CD4-positive, alpha-beta T cell (primary cell): ENCODE measurements at places on chromosomes 4 and X. TPM values are rescaled to one million over a fixed set of nuclear protein-coding genes. Genes with fewer than 3 reads are reported as not detected.
A peak's percentile ranks its signal among the peaks of the same experiment; 100 is the strongest.

DNA sequence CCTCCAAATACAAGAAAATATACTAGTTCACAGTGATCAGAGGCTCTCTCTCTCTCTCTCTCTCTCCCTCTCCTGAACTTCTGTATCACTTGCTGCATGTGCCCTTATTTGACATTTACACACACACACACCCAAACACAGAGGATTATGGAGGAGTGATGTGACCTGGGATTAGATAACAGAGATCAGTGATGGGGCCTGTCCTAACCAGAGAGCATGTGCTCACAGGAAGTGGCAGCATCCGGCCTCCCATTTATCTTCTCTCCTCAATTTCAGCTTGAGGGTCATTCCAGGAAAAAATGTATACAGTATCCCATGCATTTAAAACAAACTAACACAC is 143.0 kb downstream of the TSPAN5 start:
- DNase-seq, result no peak
- H3K27ac ChIP-seq, result no peak overlapping the region
- no peaks in the 10 kb centered on the region for H3K27me3 ChIP-seq

Gene FABP2
- total RNA-seq, result not detected

DNA sequence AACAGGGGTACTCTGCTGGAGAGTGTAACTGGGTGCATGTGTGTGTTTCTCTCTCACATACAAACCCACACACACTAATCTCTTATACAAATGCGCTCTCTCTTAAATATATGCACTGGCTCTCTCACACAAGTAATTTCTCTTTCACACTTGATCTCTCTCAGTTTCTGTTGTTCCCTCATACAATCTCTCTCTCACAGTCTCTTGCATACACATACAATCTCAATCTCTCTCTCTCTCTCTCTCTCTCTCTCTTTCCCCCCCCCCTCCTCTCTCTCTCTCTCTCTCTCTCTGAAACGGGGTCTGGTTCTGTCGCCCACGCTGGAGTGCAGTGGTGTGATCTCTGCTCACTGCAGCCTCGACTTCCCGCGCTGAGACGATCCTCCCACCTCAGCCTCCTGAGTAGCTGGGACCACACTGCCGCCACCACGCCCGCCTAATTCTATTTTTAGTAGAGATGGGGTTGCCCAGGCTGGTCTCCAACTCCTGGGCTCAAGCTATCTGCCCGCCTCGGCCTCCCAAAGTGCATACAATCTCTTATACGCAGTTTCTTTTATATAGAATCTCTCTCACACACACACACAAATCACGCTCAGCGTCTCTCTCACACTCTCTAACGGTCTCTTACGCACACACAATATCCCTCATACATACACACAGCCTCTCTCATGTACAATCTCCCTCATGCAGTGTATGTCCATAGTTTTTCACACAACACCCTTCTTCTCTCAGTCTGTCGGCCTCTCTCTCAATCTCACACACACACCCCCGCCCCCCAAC is 518 bp upstream of the FAM241A start:
- DNase-seq, result no peak
- no peaks in the 10 kb centered on the region for H3K36me3 ChIP-seq
- peaks cover 6% of the 10 kb centered on the region for H3K4me1 ChIP-seq
- no peak overlapping the region for H3K27ac ChIP-seq
- H3K4me3 ChIP-seq, result peak overlapping the region; percentile 70

DNA sequence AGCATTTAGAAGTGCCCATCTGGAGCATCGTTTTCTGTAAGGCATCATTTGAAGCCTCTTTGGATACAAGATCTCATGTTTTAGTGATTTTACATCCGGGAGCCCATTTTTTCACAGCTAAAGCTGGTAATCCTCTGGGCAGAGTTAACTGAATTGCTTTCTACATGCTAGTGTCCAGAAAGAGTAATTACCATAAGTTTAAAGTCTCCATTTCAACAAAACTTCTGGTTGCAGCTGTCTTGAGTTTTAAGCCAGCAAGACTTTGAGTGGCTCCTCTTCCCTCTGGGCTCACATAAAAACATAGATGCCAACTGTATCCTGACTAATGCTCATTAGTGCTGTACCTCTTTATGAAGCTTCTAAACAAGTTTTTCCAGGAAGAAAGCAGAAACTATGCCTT is 65.4 kb downstream of the GPRIN3 start:
- H3K27ac ChIP-seq, result no peak overlapping the region
- peaks cover 8% of the 10 kb centered on the region for H3K36me3 ChIP-seq
- no peak for DNase-seq
- H3K27me3 ChIP-seq, result no peaks in the 10 kb centered on the region
- no peak overlapping the region for H3K4me3 ChIP-seq
- peaks cover 17% of the 10 kb centered on the region for H3K4me1 ChIP-seq

DNA sequence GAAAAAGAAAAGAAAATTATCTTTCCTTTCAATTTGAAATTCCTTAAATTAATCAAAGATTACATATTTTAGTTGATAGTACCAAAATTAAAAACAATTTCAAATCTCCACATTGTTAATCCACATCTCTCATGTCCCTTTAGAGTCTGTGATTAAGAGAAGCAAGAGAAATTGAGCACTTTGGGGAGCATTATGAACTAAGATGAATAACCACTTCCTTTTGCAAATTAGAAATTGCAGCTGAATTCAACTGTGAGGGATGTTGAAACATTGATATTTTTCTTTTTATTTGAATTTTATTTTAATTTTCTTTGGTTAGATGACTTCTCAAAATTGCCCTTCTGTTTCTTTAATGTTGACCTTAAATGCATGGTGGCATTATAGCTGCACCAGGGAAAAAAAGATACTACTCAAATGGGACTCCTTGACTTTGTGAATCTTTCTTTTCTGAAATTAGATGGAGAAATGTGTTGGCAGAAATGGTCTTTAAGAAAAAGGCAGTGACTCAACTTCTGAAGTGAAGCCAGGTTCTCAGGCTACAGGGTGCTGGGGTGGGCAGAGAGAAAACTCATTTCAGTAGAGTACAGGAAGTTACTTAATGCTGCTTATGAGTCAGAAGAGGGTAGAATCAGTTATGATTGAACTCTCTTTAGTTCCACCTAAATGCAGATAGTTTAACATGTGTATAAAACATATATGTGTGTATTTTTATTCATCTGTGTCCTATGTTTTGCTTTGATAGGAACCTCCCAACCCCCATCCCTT is 92.0 kb upstream of the TNIP3 start:
- H3K36me3 ChIP-seq, result no peaks in the 10 kb centered on the region
- peak; percentile 22 for DNase-seq
- no peak overlapping the region for H3K4me3 ChIP-seq

- H3K27ac ChIP-seq, result no peak overlapping the region
- H3K36me3 ChIP-seq, result no peaks in the 10 kb centered on the region
- no peak for DNase-seq
- H3K4me3 ChIP-seq, result no peak overlapping the region
- no peaks in the 10 kb centered on the region for H3K27me3 ChIP-seq
Observed at GRCh38 chrX:31323658-31324057, 251.8 kb upstream of the FTHL17 start.

Gene ATP1B4
- total RNA-seq, result not detected

GRCh38 chrX:47191331-47191730 is 2.3 kb upstream of the UBA1 start:
- DNase-seq, result peak; percentile 28
- peak overlapping the region; percentile 76 for H3K27ac ChIP-seq
- no peaks in the 10 kb centered on the region for H3K27me3 ChIP-seq
- H3K4me3 ChIP-seq, result peak overlapping the region; percentile 70
- peaks cover 50% of the 10 kb centered on the region for H3K4me1 ChIP-seq
- H3K36me3 ChIP-seq, result peaks cover under 1% of the 10 kb centered on the region

DNA sequence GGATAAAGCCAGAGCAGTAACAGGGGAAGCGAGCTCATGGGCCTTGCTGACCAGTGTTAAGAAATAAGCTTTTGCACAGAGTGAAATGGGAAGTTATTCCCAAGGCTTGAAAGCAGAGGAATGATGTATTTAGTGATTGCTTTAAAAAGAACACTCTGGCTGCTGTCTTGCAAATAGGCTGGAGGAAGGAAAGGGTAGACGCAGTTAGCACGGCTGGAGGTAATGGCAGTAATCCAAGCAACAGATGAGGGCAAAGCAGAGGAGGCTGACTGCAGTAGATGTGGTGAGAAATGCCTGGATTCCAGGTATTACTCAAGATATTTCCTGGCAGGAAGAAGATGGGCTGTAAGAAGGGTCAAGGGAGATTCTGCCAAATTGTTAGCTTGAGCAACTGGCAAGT is 1342.3 kb upstream of the AGA start:
- DNase-seq, result no peak
- no peaks in the 10 kb centered on the region for H3K4me1 ChIP-seq
- H3K4me3 ChIP-seq, result no peak overlapping the region
- no peaks in the 10 kb centered on the region for H3K36me3 ChIP-seq
- H3K27me3 ChIP-seq, result no peaks in the 10 kb centered on the region

Gene NPY1R
- not detected for total RNA-seq

DNA sequence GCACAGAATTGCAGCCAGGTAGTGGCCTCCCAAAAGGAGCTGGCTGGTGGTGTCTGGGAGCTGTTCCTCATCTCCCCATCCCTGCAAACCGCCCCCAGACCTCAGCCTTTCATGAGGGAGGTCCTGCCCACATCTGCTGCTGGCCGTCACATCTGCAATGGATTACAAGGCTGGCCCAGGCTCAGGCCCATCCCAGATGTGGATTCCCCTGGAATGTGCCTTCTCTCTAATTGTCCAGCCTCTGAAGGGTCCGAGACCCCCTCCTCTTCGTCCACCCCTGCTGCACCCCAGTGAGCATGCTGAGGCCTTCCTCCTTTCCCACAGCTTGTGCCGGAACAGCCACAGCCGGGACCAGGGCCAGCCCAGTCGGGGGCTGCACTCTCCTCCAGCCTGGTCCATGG is 115.0 kb upstream of the NALF2 start:
- H3K4me1 ChIP-seq, result no peaks in the 10 kb centered on the region
- no peak for DNase-seq
- H3K27ac ChIP-seq, result no peak overlapping the region
- no peaks in the 10 kb centered on the region for H3K36me3 ChIP-seq

DNA sequence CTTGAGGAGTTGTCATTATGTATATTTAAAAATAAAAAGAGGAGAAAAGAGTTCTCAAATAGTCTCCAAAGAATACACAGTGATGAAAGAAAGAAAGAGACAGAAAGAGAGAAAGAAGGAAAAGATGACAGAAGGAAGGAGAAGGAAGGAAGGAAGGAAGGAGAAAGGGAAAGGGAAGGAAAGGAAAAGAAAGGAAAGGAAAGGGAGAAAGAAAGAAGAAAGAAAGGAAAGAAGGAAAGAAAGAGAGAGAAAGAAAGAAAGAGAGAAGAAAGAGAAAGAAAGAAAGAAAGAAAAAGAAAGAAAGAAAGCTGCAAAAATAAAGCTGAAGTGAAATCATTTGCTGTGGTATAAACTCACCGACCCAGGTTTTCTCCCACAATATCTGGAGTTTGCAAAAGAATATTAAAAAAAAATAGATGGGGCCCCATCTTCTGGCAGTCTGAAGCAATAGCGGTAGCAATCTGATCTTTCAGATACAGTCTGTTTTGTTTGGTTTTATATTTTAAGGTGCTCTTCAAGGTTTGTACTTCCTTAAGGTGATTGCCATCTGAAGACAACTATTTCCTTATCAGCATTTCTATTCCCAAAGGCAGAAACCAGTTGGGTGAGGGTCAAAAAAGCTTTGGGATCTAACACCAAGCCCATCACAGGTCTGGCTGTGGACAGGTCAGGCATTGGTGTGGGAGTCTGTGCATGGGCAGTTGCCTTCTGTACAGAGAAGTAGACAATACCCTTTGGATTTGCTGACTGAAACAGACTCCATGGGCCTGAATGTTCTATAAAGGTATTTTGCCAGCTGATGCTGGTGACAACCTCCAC is 160.4 kb downstream of the CPEB2 start:
- no peaks in the 10 kb centered on the region for H3K36me3 ChIP-seq
- no peaks in the 10 kb centered on the region for H3K4me1 ChIP-seq
- H3K27me3 ChIP-seq, result peaks cover 4% of the 10 kb centered on the region
- DNase-seq, result no peak
- H3K27ac ChIP-seq, result no peak overlapping the region

Gene CTAG1A
- not detected for total RNA-seq

Gene PDGFC
- total RNA-seq, result not detected

GRCh38 chr4:166318810-166319525 is 445.9 kb downstream of the TLL1 start:
- no peaks in the 10 kb centered on the region for H3K27me3 ChIP-seq
- DNase-seq, result no peak
- H3K4me1 ChIP-seq, result no peaks in the 10 kb centered on the region

Gene P2RY4
- total RNA-seq, result 0.20 TPM

Gene STATH
- not detected for total RNA-seq

DNA sequence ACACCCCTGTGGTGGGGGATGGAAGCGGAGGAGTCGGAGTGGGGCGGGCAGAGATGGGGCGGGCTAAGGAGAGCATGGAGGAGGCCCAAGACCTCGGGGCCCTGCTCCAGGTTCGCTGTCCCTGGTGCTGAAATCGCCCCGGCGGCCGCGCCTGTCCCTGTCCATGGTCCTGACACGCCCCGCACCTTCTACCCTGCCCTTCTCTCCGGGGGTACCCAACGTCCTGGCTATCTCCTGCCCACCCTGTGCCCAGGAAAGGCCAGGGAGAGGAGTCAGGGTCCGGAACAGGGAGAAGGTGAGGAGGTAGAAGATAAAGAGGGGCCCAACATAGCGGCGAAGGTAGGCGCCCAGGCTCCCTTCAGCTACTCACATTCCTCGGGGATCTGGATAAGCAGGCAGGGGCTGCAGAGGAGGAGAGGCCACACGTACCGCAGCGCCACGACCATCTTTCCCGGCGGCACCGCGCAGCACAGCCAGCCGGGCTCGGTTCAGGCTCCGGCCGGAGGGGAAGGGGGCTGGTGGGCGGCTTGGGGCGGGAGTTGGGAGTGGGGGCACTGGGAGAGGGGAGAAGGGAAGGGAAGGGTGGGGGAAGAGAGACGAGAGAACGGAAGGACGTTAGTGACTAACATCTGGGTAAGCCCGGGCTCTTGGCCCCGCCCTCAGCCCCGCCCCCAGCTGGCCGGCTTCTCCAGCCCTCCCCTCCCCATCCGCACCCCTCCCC is 10.4 kb downstream of the L1CAM start:
- H3K4me1 ChIP-seq, result peaks cover 15% of the 10 kb centered on the region
- H3K36me3 ChIP-seq, result no peaks in the 10 kb centered on the region
- peaks cover 8% of the 10 kb centered on the region for H3K27me3 ChIP-seq
- H3K4me3 ChIP-seq, result no peak overlapping the region

DNA sequence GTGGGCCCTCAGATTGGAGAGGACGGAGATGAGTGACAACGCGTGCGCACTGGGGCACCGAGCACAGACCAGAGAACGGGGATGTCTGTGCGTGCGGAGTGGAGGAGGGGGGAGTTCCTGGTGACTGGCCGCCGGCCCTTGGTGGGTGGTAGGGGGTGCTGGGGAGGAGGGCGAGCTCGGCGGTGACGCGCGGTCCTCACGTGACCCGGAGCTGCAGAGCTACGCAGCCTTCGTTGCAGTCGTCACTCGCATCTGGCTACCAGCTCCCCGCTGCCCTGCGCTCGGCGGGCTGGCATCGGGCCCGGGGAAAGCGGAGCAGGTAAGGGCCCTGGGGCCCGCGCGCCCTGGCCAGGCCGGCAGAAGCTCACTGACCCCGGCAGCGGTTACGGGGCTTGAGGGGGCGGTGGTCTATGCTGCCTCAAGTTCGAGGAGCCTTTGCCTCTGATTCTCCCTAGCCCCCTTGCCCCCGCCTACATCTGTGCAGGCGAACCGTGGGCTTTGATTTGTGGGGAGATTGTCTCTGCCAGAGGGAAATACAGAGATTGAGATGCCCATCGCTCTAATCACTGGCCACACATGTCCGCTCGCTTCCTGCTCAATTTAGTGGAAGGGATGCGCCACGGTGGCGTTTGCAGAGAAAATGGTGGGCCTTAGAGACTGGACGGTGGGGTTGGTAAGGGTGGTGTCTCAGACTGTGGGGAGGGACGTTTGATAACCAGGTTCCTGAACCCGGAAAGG is at the start of gene ARMCX4:
ARMCX4 (plus strand) TSS at position 245 of the 738 bp plus-strand sequence. CDS start 3,134 bp downstream, outside the sequence.
- DNase-seq, result peak; percentile 39
- peak within 1 kb of the TSS; percentile 58 for H3K4me3 ChIP-seq
- H3K36me3 ChIP-seq, result no peaks in the 10 kb centered on the region
- H3K27ac ChIP-seq, result no peak within 1 kb of the TSS
- H3K27me3 ChIP-seq, result no peaks in the 10 kb centered on the region
